ENCODE measurements at places on chromosomes 12 and 14. TPM values are rescaled to one million over a fixed set of nuclear protein-coding genes. Genes with fewer than 3 reads are reported as not detected.

DNA sequence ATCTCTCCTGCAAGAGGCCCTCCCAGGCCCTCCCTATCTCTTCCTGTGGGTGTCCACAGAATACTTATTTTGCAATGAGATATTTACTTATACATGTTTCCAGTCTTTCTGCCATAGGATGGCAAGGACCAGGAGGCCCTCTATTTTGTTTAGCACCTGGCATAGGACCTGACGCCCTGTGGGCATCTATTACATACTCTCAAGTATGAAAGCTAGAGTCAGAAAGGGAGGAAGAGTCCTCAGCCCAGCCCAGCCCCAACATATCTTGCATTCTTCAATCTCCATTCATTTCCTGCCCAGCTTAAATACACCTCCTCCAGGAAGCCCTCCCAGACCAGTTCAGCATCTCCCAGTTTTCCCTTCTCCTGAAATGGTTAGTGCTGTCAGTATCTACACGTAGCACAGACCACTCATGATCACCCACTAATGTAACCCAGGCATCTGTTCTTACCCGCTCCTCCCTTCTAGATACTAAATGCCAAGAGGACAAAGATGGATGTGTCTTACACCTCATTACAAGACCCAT, 7.4 kb downstream of the FOXN4 start:
- H3K4me1 ChIP-seq, result no peaks in the 10 kb centered on the region
- DNase-seq, result no peak
- H3K36me3 ChIP-seq, result no peaks in the 10 kb centered on the region
- no peak overlapping the region for H3K27ac ChIP-seq
- no peak overlapping the region for H3K4me3 ChIP-seq
- peaks cover 3% of the 10 kb centered on the region for H3K27me3 ChIP-seq

DNA sequence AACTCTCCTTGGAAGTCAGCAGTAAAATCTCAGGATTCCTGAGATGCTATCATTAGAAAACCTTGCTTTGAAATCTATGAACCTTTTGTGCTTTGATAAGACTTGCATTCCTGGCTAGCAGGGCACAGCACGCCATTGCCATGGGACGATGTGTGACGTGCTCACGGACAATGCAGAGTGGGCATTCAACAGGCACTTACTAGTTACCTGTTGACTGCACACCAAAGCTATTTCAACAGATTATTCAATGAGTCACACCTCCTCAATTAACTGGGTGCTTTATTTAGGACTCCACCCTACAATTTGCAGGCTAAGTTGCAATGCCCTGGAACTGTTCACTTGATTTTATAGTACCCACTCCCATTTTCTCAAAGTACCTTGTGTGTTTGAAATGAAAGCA, 11.3 kb downstream of the NOS1 start:
- H3K4me1 ChIP-seq, result peaks cover 1% of the 10 kb centered on the region
- no peaks in the 10 kb centered on the region for H3K36me3 ChIP-seq
- DNase-seq, result no peak
- H3K4me3 ChIP-seq, result no peak overlapping the region
- H3K27ac ChIP-seq, result no peak overlapping the region

DNA sequence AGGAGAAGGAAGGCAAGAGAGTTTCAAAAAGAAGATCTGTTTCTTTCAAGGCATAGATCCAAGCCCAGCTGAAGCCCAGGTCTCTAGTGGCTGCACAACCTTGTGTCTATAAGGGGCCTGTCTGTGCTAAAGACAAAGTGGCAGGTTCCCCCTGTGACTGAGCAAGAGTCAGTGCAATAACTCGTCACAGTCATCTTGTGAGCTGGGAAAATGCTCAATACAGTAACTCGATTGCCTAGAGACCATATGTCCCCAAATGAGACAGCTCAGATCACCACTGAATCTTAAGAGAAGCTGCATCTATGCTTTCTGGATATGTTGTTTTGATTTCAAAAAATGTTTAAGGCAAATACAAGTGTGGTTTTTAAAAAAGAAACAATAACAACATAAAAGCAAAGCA, 24.2 kb downstream of the ST8SIA1 start:
- no peaks in the 10 kb centered on the region for H3K4me1 ChIP-seq
- no peaks in the 10 kb centered on the region for H3K36me3 ChIP-seq
- DNase-seq, result no peak
- H3K4me3 ChIP-seq, result no peak overlapping the region

GRCh38 chr12:57176846-57177245, 29.4 kb upstream of the LRP1-AS start:
- H3K27me3 ChIP-seq, result no peaks in the 10 kb centered on the region
- no peak overlapping the region for H3K4me3 ChIP-seq
- no peaks in the 10 kb centered on the region for H3K4me1 ChIP-seq
- H3K36me3 ChIP-seq, result peaks cover 43% of the 10 kb centered on the region

GRCh38 chr12:18556161-18556560, 181.7 kb downstream of the PLCZ1 start:
- DNase-seq, result no peak
- H3K27ac ChIP-seq, result no peak overlapping the region
- no peaks in the 10 kb centered on the region for H3K36me3 ChIP-seq
- H3K4me3 ChIP-seq, result no peak overlapping the region
- no peaks in the 10 kb centered on the region for H3K27me3 ChIP-seq
- H3K4me1 ChIP-seq, result no peaks in the 10 kb centered on the region

GRCh38 chr12:3122841-3123678, 45.9 kb downstream of the TSPAN9 start:
- H3K4me1 ChIP-seq, result peaks cover 44% of the 10 kb centered on the region
- H3K27ac ChIP-seq, result peak overlapping the region; percentile 64
- no peaks in the 10 kb centered on the region for H3K36me3 ChIP-seq
- peak; percentile 87 for DNase-seq
- peak overlapping the region; percentile 11 for H3K4me3 ChIP-seq

GRCh38 chr12:92029902-92030586, 115.6 kb downstream of the BTG1 start:
- H3K4me3 ChIP-seq, result no peak overlapping the region
- no peaks in the 10 kb centered on the region for H3K27me3 ChIP-seq
- H3K4me1 ChIP-seq, result no peaks in the 10 kb centered on the region
- H3K36me3 ChIP-seq, result no peaks in the 10 kb centered on the region

DNA sequence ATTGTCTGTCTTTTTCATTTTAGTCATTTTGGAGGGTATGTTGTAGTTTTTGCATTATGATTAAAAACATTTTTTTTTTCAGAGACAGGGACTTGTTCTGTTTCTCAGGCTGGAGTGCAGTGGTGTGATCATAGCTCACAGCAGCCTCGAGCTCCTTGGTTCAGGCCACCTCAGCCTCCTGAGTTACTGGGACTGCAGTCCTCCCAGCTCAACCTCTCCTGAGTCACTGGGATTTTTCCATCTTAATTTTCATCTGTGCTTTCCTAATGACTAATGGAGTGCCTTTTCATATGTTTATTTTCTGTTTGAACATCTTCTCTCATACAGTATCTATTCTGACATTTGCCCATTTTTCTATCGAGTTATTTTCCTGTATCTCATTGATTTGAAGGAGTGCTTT, 52.6 kb downstream of the DYRK2 start:
- H3K36me3 ChIP-seq, result no peaks in the 10 kb centered on the region
- no peak overlapping the region for H3K4me3 ChIP-seq
- no peak overlapping the region for H3K27ac ChIP-seq
- no peaks in the 10 kb centered on the region for H3K27me3 ChIP-seq

GRCh38 chr12:64825143-64826021, 935 bp downstream of the TBC1D30 start:
- no peak overlapping the region for H3K27ac ChIP-seq
- peaks cover 9% of the 10 kb centered on the region for H3K4me1 ChIP-seq
- no peaks in the 10 kb centered on the region for H3K36me3 ChIP-seq
- H3K27me3 ChIP-seq, result peaks cover 65% of the 10 kb centered on the region
- no peak for DNase-seq

DNA sequence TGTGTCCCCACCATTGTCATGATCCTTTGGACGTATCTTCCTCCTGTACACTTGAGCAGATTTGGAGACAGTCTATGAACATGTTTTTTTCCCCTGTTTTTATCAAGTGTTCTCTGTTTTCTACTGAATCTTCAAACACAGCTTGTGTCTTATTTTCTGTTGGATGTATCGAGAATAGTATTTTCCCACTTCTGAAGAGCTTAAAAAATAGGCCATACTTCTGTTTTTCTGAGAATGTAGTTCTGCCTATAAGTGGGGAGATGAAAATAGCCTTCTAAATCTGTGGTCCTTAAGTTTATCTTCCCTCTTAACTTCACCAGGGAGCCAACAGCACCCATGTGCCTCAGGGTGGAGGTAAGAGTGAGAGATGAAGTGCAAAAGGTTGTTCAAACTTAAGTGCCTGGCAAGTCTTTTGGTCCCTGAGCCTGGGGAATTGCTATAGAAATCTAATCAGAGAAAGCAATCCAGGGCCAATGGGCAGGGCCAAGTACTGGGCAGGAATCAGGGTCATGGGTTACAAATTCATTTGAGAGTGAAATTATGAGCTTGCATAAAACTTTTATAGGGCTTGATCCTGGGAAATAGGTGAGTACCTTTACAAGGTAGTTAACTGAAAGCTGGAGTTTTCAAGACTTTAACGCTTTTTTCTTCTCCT, 58.9 kb downstream of the ARF6 start:
- DNase-seq, result no peak
- no peaks in the 10 kb centered on the region for H3K27me3 ChIP-seq
- H3K4me3 ChIP-seq, result no peak overlapping the region
- H3K4me1 ChIP-seq, result peaks cover 19% of the 10 kb centered on the region
- H3K27ac ChIP-seq, result no peak overlapping the region
- H3K36me3 ChIP-seq, result no peaks in the 10 kb centered on the region

DNA sequence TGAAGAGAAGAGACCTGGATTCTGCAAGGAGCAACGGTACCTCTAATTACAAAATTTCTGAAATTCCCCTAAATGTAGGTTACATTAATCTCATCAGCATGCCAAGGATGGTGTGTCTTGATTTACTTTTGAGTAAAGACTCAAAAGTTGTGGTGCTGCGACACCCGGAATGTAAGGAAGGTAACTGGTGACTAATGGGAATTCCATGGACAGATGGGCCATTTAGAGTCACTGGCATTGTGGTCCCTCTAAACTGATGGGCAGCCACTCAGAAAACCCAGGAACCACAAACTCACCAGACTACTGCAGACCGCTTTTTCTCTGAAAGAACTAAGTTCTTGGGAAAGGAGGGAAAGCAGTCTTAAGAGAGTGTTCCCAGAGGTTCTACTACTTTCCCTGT, 32.8 kb downstream of the GRIN2B start:
- no peaks in the 10 kb centered on the region for H3K27me3 ChIP-seq
- no peak for DNase-seq
- H3K36me3 ChIP-seq, result no peaks in the 10 kb centered on the region
- no peak overlapping the region for H3K27ac ChIP-seq
- no peak overlapping the region for H3K4me3 ChIP-seq

GRCh38 chr12:124763594-124763979, 100.1 kb downstream of the SCARB1 start:
- no peaks in the 10 kb centered on the region for H3K36me3 ChIP-seq
- H3K27ac ChIP-seq, result peak overlapping the region; percentile 86
- H3K4me3 ChIP-seq, result no peak overlapping the region
- no peak for DNase-seq
- peaks cover 31% of the 10 kb centered on the region for H3K4me1 ChIP-seq

DNA sequence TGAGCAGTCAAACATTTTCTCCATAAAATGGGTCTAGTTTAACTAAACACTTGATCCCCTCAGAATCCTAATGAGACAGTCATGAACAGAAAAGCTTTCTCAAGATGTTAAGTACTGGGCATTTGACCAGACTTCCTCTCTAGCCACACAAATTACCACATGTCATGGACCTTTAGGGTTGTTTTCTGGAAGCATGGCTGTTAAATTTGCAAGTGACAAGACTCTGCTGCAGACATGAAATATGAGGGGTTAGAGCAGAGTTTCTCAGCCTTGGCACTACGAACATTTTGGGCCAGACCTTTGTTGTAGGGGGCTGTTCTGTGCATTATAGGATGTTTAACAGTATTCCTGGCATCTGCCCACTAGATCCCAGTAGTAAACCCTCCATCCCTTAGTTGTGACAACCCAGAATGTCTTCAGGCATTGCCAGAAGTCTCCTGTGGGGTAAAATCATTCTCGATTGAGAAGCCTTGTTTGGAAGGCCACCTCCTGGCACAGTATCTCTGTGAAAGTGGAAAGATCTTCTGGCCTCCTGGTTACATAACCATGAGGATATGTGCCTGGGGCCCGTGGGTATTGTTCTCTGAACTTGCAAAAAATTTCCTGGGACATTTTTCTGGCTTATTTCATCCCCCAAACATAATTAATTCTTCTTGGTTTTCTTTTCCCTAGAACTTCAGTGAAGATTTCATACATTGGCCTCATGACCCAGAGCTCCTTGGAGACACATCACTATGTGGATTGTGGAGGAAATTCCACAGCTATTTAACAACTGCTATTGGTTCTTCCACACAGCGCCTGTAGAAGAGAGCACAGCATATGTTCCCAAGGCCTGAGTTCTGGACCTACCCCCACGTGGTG, 4.3 kb downstream of the TMEM106C start:
- H3K36me3 ChIP-seq, result peaks cover 48% of the 10 kb centered on the region
- H3K4me1 ChIP-seq, result peaks cover 15% of the 10 kb centered on the region
- H3K4me3 ChIP-seq, result no peak overlapping the region
- peak; percentile 48 for DNase-seq

GRCh38 chr12:113271853-113272561, 50.7 kb downstream of the TPCN1 start:
- peak; percentile 91 for DNase-seq
- no peaks in the 10 kb centered on the region for H3K27me3 ChIP-seq
- H3K4me3 ChIP-seq, result peak overlapping the region; percentile 27
- H3K4me1 ChIP-seq, result peaks cover 25% of the 10 kb centered on the region
- H3K36me3 ChIP-seq, result peaks cover 2% of the 10 kb centered on the region

DNA sequence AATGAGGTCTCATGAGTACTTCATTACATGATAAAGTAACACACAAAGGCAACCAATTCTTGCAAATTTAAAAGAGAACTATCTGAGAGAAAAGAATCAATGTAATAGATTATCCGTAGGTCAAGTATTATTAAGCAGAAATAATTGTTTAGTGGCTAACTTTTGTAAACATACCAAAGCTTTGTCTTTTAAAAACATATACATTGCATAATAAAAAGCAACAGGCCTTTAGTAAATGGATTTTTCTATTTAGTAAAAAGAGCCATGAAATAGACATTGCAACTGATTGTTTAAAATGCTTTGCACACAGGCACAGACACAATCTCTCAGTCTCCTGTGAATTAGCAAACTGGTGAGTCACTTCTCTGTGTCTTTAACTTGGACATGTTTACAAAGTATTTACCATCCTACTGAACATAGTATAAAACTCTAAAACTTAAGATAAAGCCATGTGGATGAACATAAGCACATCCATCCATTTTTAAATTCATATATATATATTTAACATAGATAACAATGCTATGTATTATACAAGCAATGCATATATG, 518.7 kb upstream of the MGAT4C start:
- no peaks in the 10 kb centered on the region for H3K36me3 ChIP-seq
- no peak overlapping the region for H3K4me3 ChIP-seq
- DNase-seq, result no peak
- no peaks in the 10 kb centered on the region for H3K27me3 ChIP-seq
- no peaks in the 10 kb centered on the region for H3K4me1 ChIP-seq
- no peak overlapping the region for H3K27ac ChIP-seq

GRCh38 chr12:237026-237815, 23.3 kb upstream of the SLC6A12 start:
- no peak overlapping the region for H3K4me3 ChIP-seq
- H3K36me3 ChIP-seq, result no peaks in the 10 kb centered on the region
- peaks cover 17% of the 10 kb centered on the region for H3K4me1 ChIP-seq
- H3K27me3 ChIP-seq, result no peaks in the 10 kb centered on the region
- H3K27ac ChIP-seq, result no peak overlapping the region

LRIG3 gene
- total RNA-seq, result 3.1 TPM

GRCh38 chr12:104684884-104685283, 228.1 kb downstream of the CHST11 start:
- DNase-seq, result no peak
- no peaks in the 10 kb centered on the region for H3K4me1 ChIP-seq
- no peak overlapping the region for H3K27ac ChIP-seq
- H3K36me3 ChIP-seq, result no peaks in the 10 kb centered on the region
- H3K27me3 ChIP-seq, result no peaks in the 10 kb centered on the region

GLI1 gene
- 0.61 TPM for total RNA-seq

- no peaks in the 10 kb centered on the region for H3K27me3 ChIP-seq
- no peaks in the 10 kb centered on the region for H3K36me3 ChIP-seq
- peaks cover 10% of the 10 kb centered on the region for H3K4me1 ChIP-seq
- DNase-seq, result no peak
These were observed 180.3 kb downstream of the RAD51B start for GRCh38 chr14:67999705-68000384.
